Renal cortex interstitium (tissue), 15 donors: ENCODE measurements at places on chromosomes 12 and 14. TPM values are rescaled to one million over a fixed set of nuclear protein-coding genes. Genes with fewer than 3 reads are reported as not detected.

GRCh38 chr12:120843472-120843871 is 60.7 kb downstream of the SPPL3 start:
- DNase-seq: no peak

The P2RX2 gene
- polyA plus RNA-seq: 0.98 TPM

The C14orf180 gene
- polyA plus RNA-seq: not detected

The RPL10L gene
- polyA plus RNA-seq: not detected

DNA sequence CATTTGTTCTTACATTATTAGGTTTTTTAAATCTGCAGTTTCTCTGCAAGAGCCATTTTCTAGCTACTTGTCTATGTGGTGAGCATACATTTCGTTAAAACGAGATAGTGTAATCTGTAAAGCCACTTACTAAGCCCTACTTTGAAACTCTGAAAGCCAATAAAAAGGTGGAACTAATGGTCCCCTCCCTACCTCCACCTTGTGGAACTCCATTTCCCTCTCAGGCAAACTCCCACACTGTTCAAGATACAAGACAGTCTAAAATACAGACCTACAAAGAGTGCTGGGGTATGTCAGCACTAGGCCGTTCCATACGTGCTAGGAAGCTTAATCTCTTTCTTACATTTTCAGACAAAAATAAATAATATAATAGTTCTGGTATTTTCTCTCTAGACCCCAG is 74.1 kb downstream of the DUSP6 start:
- DNase-seq: no peak

DNA sequence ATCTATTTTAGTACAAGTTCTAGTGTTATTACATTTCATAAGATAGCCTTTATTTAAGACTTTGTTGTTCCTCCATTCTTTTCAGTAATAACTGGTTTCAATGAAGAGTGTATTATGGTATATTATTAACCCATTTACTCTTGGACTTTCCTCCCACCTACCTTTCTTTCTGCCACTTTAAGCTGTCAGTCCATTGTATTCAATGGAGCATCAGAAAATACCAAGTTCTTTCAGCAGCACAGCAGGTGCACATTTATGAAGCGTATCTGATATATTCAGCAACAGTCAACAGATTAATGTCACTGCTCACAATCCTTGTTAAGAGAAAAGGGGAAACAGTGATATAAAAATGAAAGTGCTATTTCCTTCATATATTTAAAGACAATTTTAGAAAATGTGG is 660.9 kb downstream of the C12orf50 start:
- DNase-seq: no peak

DNA sequence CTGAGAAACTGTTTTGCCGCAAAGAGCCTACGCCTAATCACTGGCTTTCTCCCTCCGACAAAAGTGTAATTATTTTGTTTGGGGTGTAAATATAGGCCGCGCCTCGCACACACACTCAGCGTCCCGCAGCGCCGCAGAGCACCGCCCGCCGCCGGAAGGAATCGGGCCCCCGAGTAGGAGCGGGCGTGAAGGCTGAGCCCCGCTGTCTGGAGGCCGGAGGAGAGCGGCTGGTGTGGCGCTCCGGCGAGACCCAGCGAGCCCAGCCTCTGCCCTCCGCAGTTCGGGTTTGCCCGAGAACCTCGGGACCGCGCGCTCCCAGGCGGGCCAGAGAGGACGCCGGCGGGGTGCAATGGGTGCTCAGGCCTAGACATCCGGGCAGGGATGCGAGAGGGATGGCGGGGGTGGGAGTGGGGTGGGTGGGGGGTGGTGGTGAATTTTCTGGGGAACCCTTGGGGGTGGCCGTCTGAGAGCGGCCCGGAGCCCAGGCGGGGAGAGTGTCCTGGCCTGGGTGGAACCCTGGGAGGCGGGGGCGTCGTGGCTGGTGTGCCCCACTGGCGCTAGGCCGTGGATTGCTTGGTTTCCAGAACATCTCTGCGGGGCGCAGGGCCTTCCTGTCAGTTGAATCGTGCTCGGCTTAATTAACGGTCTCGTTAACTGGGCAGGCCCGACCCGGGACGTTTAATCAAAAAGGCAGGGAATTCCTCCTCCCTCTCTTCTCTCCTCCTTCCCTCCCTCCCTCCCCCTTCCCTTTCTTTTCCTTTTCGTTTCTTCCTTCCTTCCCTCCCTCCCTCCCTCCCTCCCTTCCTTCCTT is 4.7 kb upstream of the LHX5 start:
- no peak for DNase-seq

- no peak for DNase-seq
Observed at GRCh38 chr12:119931402-119931801, 54.3 kb upstream of the CIT start.

The BAZ1A gene
- 29.4 TPM for polyA plus RNA-seq

The KRT79 gene
- not detected for polyA plus RNA-seq

- DNase-seq: no peak
Observed at GRCh38 chr14:72657214-72657921, 236.5 kb downstream of the DPF3 start.

The SIX6 gene
- 0.05 TPM for polyA plus RNA-seq

DNA sequence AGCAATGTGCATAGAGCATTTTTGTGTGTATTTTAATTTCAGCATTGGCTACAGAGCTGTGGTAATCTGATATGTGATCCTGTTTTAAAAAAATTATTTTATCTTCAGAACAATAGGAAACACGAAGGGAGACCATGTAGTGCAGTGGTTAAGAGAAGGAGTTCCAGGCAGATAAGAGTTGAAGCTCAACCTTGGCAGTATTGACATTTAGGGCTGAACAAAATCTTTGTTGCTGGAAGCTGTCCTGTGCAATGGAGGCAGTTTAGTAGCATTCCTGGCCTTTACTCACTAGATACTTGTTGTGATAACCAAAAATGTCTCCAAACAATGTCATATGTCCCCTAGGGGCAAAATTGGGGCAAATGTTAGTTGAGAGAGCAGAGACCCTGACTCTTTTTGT is 59.2 kb downstream of the CHST11 start:
- DNase-seq: no peak

The ZNF384 gene
- polyA plus RNA-seq: 87.2 TPM
